Left ventricle myocardium inferior (tissue), 1 donor: ENCODE measurements at places on chromosomes 1 and 21.

- DNase-seq = peak; percentile 37
Measured at GRCh38 chr1:205259324-205259832, 31.6 kb downstream of the TMCC2 start.

DNA sequence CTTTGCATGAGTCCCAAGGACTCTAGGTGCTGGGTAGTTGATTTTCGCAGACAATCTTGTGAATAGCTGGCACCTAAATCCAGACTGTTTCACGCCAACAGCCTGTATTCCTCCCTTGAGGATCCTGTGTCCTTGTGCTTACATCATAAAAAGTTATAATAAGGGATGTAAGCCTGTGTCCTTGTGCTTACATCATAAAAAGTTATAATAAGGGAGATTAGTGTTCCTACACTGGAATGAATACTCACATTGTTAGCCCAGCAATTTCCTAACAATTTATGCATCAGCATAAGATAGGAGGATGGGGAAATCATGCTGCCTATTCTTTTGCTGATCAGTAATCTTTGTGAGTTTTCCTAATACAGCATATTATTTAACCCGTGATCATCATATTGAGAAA, 4.0 kb upstream of the HSD3B2 start:
- DNase-seq = no peak

- no peak for DNase-seq
Measured at GRCh38 chr1:52944566-52944965, 17.5 kb downstream of the SCP2 start.

- DNase-seq = no peak
Measured at GRCh38 chr1:31704271-31705079, 658 bp upstream of the COL16A1 start.

DNA sequence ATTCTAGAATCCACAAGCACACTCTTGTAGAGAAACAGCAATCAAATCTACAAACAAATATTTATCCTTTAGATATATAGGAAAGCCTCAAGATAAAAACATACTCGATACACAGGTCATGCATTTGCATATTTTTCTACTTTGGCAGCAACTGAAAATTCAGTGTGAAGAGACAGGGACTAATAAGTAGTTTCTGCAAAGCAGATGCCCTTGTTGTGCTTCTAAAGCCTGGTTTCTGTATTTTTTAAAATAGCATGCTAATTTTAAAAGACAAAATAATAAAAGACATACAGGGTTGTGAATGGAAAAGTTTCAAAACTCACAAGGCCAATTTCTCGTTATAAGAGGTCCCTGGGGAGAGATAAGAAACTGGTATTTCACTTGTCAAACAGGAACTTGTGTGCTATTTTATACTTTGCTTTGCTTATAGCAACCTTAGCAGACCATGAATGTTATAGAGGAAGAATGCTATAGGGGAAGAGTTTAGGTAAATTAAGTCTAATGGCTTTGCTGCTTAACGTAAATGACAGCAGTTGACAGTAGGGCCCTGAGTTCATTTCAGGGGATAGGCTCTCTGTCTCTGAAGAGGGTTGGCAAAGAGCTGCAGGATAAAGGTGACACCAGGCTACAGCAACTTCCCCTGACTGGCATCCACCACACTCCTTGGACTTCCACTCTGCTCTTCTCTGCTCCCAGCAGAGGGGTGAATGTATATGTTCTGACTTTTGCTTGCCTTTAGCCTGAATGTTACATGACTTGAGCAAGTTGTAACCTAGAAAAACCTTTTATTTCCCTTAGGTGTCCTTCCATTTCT, 9.4 kb upstream of the RGS13 start:
- no peak for DNase-seq

- DNase-seq = no peak
Measured at GRCh38 chr1:61425040-61425439, 299.9 kb downstream of the TM2D1 start.

- no peak for DNase-seq
Measured at GRCh38 chr1:8463144-8463927, 145.4 kb downstream of the SLC45A1 start.

DNA sequence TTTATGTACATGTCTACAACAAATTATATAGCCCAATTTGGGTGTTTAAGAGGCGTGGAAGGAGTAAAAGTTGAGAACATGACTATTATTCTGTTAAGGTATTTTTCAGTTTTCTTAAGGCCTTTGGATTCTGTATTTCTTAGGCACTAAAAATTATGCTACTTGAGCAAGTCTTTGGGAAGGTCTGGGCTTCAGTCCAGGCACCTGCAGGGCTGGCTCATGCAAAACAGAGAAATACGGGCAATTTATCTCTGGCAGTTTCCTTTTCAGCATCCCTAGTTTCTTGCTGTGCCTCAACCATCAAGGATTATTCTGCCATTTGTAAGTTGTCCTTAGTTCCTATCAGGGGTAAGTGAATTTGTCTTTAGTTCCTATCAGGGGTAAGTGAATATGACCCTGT, 358.8 kb upstream of the B3GALT2 start:
- no peak for DNase-seq

DNA sequence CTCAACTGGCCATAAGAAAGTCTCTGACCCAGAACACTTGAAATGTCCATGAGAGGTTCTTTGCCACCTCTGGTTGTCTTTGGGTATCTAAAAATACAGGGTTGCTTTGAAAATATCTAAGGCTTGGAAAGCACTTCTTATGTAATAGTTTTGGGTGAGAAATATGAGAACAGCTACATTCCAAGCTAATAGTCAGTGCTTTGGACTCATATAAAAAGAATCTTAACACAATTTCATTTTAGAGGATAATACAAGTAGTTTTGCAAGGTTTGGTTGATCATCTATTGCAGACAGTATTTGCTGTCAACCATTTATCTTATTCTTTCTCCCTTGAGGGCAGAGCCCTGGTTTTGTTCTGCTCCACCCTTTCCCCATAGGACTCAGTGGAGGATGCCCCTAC, 207.5 kb downstream of the KCNK2 start:
- no peak for DNase-seq

- DNase-seq = no peak
Measured at GRCh38 chr1:149846593-149847466, 52.5 kb upstream of the BOLA1 start.

DNA sequence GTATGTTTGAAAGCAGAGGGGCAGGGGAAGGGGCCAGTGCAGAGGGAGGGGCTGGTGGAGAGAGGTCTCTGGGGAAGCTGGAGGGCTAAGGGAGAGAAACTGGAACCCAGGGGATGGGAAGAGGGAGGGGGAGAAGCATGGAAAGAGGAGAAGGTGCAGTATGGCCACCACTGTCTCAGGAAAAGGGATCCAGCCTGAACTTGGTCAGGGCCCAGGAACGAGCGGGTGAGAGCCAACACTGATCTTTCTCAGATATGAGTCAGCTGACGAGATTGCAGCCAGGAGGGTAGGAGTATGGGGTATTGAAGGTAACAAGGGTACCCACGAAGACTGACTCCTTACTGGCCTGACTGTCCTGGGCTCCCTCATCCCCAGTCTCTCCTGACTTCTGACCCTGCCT, 18.0 kb downstream of the TIE1 start:
- DNase-seq = no peak
